ENCODE measurements at places on chromosomes 5 and 9.

GRCh38 chr5:56951126-56951945 is 587 bp downstream of the MIER3 start:
- peak overlapping the region; percentile 56 for H3K27ac ChIP-seq
- peak overlapping the region; percentile 88 for H3K4me3 ChIP-seq
- H3K36me3 ChIP-seq = peaks cover 30% of the 10 kb centered on the region
- peaks cover 14% of the 10 kb centered on the region for H3K4me1 ChIP-seq
- DNase-seq = peak; percentile 8

GRCh38 chr9:81771571-81771970 is 82.2 kb upstream of the TLE1 start:
- no peaks in the 10 kb centered on the region for H3K36me3 ChIP-seq
- no peaks in the 10 kb centered on the region for H3K4me1 ChIP-seq
- H3K27me3 ChIP-seq = no peaks in the 10 kb centered on the region
- peak; percentile 24 for DNase-seq
- no peak overlapping the region for H3K27ac ChIP-seq

GRCh38 chr9:100294341-100294740 is 58.4 kb downstream of the TEX10 start:
- no peak overlapping the region for H3K4me3 ChIP-seq
- H3K36me3 ChIP-seq = peaks cover 83% of the 10 kb centered on the region
- no peaks in the 10 kb centered on the region for H3K27me3 ChIP-seq
- H3K4me1 ChIP-seq = no peaks in the 10 kb centered on the region

DNA sequence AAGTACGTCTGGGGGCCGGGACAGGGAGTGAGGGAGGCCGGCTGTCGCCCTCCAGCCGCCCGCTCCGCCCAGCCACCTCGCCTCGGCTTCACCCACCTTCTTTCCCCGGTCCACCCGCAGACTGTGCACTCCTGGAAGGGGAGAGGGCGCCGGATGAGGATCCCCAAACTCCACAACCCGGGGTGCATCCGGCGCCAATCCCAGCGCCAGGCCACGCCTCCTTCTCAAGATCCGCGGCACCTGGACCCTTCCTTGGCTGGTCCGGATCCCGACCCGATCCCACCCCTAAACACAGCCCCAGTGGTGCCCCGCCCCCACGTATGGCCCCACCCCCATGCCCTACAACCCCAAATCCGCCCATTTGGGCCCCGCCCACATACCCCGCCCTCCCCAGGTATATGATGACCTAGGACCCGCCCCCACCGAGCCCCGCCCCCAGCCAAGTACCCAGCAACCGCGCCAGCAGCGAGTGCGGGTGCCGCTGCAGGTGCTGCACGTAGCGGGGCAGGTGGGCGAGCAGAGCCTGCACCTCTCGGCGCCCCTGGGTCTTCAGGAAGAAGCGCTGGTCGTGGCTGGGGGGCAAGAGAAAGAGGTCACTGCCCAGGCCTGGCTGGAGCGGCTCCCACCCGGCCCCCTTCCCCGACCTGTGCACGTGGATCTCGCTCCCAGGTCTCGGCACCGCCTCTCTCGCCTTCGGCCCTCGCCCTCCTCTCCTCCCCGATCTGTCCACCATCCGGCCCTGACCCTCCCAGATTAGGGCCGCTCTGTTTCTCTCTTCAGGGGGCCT is 3.2 kb downstream of the PIP5KL1 start:
- no peaks in the 10 kb centered on the region for H3K27me3 ChIP-seq
- peaks cover 12% of the 10 kb centered on the region for H3K4me1 ChIP-seq
- H3K36me3 ChIP-seq = no peaks in the 10 kb centered on the region
- H3K4me3 ChIP-seq = peak overlapping the region; percentile 65
- no peak overlapping the region for H3K27ac ChIP-seq

DNA sequence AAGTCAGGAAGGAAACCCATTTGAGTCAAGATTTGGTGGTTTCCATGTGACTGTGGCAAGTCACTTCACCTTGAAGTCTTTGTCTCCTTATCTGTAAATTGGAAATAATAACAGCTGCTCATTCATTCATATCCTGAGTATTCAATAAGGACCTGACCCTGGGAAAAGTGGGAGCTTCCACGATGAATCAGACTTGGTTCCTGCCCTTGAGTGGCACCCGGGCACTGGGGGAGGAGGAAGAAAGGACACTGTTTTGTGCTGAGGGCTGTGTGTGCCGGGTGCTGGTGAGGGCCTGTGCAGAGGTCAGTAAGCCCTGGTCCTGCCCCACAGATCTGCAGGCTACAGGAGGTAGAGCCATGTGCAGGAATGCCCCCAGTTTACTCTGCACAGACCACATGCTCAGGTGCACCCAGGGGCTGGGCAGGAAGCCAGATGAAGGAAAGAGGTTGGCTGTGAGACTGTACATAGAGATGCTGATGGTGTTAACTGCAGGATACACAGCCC is 6.8 kb downstream of the NDST1 start:
- H3K36me3 ChIP-seq = peaks cover 19% of the 10 kb centered on the region
- H3K4me3 ChIP-seq = no peak overlapping the region
- DNase-seq = peak; percentile 52
- H3K27me3 ChIP-seq = no peaks in the 10 kb centered on the region

DNA sequence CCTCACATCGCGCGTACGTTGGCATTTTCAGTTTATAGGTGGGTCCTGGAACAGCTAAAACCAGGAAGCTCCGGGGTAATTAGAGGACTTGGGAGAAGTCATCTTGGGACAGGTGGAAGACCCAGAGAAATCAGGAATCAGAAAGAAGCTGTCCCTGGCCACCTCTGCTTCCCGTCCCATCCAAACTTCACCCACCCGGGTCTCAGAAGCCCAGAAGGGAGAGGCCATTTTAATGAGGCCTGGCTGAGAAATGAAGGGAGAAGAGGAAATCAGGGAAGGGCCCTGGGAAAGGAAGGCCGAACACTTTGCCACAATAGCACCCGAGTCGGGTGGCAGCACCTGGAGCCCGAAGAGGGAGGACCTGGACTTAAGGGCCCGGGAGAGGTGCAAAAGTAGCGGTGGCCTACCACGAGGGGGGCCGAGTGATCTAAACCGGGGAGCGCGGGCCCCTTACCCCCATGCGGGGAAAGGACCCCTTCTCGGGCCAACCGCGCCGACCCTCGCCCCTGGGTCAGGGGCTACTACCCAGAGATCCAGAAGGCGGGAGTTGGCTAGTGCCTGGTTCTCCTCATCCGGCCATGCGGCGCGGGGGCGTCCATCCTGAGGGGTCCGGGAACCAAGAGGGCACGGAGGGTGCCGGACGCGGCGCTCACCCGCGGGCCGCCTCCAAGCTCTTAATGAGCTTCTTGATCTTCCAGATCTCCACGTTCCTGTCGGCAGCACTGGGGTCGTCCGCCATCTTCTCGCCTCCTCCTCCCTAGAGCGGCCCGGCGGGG is 668 bp downstream of the ETF1 start:
- H3K4me1 ChIP-seq = peaks cover 29% of the 10 kb centered on the region
- H3K4me3 ChIP-seq = peak overlapping the region; percentile 79
- H3K36me3 ChIP-seq = peaks cover 33% of the 10 kb centered on the region
- peak overlapping the region; percentile 97 for H3K27ac ChIP-seq
- H3K27me3 ChIP-seq = no peaks in the 10 kb centered on the region

- no peak for DNase-seq
- no peaks in the 10 kb centered on the region for H3K27me3 ChIP-seq
- H3K36me3 ChIP-seq = peaks cover 37% of the 10 kb centered on the region
- H3K4me1 ChIP-seq = peaks cover 11% of the 10 kb centered on the region
- peak overlapping the region; percentile 84 for H3K4me3 ChIP-seq
These were observed 515 bp downstream of the UTP15 start for GRCh38 chr5:73565969-73566547.

Data from MCF 10A (cell line).